ENCODE measurements at places on chromosomes 12 and 14.

DNA sequence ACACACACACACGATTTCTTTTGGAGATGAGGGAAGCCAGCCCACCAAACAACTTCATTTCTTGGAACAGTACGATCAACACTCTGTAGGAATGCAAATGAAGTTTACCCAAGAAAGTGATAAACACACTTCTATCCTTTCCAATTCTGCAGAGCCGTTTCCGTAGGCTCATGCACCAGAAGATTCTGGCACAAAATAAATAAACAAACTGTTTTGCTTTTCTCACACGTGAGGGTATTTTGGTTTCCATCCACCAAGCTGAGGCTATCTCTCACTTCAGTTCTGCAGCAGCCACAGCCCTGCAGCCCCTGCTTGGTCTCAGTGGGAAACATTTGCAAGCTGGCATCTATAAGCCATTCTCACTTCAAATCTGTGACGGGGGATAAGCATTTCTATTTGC, 15.3 kb upstream of the TSPAN11 start:
- no peak for DNase-seq
- no peaks in the 10 kb centered on the region for H3K36me3 ChIP-seq
- H3K4me1 ChIP-seq, result no peaks in the 10 kb centered on the region

DNA sequence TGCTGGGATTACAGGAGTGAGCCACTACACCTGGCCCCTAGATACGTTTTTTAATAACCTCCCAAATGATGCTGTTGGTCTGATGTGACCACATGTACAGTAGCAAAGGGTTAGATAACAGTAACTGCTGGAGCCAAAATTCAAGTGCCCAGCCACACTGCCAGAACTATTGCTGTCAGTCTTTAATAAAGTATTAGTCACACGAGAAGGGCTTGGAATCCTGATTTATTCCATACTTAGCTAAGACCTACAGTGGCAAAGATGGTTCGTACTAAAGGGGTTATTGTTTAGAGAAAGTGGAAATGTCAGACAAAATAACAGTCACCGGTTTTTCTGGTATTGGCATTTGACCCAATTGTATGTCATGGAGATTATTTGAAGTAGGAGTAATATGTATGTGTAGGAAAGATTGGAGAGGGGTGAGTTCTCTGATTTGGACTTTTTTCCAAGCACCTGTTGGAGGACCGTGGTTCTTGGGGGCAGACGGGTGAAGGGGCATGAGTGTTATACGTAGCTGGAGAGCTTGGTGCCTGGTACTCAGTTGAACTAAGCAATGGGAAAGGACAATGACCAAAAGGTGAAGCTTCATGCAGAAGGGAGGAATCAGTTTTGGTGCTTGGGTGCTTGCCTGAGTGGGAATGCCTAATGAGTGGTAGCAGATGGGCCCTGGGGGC, 9.7 kb downstream of the TUBA1C start:
- H3K36me3 ChIP-seq, result peaks cover 15% of the 10 kb centered on the region
- H3K4me1 ChIP-seq, result no peaks in the 10 kb centered on the region
- H3K27ac ChIP-seq, result no peak overlapping the region
- H3K4me3 ChIP-seq, result no peak overlapping the region
- DNase-seq, result no peak

DNA sequence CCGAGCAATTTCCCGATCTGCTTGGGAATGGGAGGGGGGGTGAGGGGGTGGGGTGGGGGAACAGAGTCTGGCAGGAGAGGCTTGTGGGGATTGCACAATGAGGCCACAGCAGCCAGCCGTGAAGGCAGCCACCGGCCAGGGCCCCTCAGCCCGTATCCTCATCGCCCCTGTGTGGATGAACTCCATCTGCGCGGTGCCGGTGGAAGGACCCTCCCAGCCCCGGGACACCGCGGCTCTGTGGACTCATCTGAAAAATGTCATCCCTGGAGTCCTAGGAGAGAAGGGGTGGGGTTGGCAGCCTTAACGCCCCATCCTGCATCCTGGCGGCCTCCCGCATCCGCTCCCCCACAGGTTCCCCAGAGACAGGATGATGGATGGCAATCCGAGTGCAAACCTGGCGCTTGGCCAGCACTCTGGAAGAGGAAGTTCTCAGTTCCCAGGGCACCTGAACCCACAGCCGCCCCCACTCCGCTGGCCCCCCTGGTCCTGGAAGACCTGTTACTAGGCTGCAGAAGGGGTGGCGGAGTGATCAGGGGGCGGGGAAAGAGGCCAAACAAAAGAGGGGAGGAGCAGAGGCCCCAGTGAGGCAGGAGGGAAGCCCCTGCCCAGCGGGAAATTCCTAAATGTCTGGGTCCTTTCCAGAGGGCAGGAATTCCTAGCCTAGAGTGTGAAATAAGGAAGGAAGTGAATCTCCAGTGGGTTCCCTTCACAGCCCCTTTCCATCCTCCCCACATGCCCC, 1.2 kb upstream of the TNFAIP2 start:
- H3K27me3 ChIP-seq, result peaks cover 8% of the 10 kb centered on the region
- peaks cover 4% of the 10 kb centered on the region for H3K4me1 ChIP-seq
- DNase-seq, result no peak
- H3K27ac ChIP-seq, result no peak overlapping the region
- peak overlapping the region; percentile 28 for H3K4me3 ChIP-seq
- H3K36me3 ChIP-seq, result no peaks in the 10 kb centered on the region

DNA sequence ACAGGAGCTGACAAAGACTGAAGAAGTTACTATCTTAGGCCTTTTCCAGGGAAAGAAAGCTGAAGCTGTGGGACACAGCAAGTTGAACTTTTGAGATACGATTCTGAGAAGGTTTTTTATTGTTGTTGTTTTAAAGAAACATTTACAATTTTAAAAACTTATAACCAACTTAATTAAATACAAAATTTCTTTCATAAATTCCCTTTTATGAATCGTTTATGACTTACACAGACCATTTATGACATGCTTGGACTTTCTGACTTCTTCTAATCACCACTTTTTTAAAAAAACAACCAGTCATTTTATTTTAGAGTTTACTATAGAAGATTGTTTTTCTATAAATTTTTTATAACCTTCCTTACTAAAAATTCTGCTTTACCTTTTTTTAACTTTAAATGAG, 68.7 kb downstream of the DHRS2 start:
- DNase-seq, result no peak
- H3K36me3 ChIP-seq, result no peaks in the 10 kb centered on the region
- H3K27me3 ChIP-seq, result peaks cover 5% of the 10 kb centered on the region

DNA sequence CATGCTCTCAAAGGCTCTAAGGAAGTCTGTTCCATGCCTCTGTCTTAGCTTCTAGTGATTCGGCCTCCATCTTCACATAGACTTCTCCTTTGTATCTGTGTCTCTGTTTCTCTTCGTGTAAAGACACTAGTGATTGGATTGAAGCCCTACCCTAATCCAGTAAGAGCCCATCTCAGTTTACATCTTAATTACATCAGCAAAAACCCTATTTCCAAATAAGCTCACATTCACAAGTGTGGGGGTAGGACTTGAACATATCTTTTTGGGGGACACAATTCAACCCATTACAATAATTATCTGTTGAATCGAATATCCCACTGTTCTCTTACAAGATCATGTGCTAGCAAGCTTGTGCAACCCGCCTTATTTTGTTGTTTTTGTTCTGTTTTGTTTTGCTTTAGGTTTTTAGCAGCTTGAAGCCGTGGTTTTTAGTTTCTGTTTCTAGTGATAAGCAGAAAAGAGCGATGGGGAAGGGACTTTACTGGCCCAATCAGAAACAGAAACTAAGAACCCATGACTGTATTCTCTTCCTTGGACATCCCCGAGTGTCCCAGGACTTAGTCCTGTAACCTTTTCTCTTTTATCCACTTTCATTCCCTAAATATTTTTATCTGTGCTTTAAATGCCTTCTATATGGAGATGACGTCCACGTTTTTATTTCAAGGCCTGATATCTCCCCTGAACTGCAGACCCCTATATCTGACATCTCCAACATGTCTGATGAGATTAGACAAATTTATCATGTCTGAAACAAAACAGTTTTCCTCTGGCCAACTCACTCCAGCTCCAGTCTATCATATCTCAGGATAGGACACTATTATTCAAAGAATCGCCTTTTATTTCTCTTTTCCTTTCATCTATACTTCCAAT, 353.0 kb downstream of the CCDC91 start:
- peak overlapping the region; percentile 4 for H3K27ac ChIP-seq
- H3K36me3 ChIP-seq, result peaks cover 11% of the 10 kb centered on the region
- H3K4me1 ChIP-seq, result peaks cover 4% of the 10 kb centered on the region
- H3K27me3 ChIP-seq, result no peaks in the 10 kb centered on the region

GRCh38 chr14:90572441-90573150, 175.8 kb downstream of the CALM1 start:
- DNase-seq, result no peak
- no peaks in the 10 kb centered on the region for H3K36me3 ChIP-seq
- H3K4me3 ChIP-seq, result no peak overlapping the region
- peaks cover 4% of the 10 kb centered on the region for H3K27me3 ChIP-seq
- no peaks in the 10 kb centered on the region for H3K4me1 ChIP-seq

- H3K36me3 ChIP-seq, result no peaks in the 10 kb centered on the region
- peaks cover 22% of the 10 kb centered on the region for H3K4me1 ChIP-seq
- no peak overlapping the region for H3K27ac ChIP-seq
These were observed 1.1 kb upstream of the GNB3 start for GRCh38 chr12:6839482-6840201.

GRCh38 chr14:99441918-99442317, 38.7 kb downstream of the SETD3 start:
- H3K27me3 ChIP-seq, result no peaks in the 10 kb centered on the region
- DNase-seq, result no peak
- peaks cover 44% of the 10 kb centered on the region for H3K36me3 ChIP-seq

GRCh38 chr14:34203251-34203722, 252.4 kb upstream of the EGLN3 start:
- no peak overlapping the region for H3K27ac ChIP-seq

DNA sequence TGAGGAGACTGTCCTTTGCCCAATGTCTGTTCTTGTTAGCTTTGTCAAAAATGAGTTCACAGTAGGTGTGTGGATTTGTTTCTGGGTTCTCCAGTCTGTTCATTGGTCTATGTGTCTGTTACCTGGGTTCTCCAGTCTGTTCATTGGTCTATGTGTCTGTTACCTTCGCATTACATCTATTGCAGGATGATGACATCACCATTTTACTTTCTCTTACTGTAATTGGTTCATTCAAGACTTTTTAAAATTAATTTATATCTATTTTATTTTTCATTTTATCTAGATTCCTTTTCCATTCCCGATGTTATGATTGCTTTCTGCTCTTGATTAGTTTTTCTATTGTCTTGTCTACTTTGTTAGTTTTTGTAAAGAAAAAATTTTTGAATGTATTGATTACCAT, 615.5 kb downstream of the SOX5 start:
- peaks cover 2% of the 10 kb centered on the region for H3K27me3 ChIP-seq
- H3K27ac ChIP-seq, result no peak overlapping the region
- no peaks in the 10 kb centered on the region for H3K36me3 ChIP-seq

- H3K4me3 ChIP-seq, result peak overlapping the region; percentile 44
- H3K36me3 ChIP-seq, result peaks cover 3% of the 10 kb centered on the region
- H3K27me3 ChIP-seq, result no peaks in the 10 kb centered on the region
- DNase-seq, result no peak
- no peak overlapping the region for H3K27ac ChIP-seq
These were observed 403.1 kb downstream of the TMEM121 start for GRCh38 chr14:105929327-105930081.

DNA sequence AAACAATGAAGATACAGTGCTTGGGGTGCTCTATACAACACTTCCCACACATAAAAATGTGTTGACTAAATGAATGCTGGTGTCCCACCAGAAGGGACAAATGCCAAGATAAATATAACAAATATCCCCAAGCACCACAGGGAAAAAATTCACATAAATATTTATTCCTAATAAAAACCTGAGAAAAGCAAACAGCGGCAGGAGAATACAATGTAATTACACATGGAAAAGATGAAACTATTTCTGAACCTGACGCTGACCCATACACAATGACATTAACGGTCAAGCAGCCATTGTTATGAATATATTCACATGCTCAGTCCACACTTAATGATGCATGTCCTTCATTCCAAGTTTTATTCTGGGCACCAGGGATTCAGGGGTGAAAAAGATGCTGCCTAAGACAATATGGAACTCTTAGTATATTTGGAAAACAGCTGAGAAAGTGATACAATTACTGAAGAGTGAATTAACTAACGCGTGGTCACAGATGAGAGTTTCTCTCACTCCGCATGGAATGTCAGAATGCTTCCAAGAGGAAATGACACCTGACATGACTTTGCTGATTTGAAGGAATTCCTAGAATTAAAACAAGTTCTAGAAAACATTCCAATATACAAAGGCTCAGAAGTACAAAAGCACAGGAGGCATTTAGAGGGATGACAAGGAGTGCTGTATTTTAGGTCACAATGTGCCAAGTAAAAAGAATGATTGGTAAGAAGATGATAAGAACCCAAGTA, 27.9 kb upstream of the PTPRR start:
- no peak overlapping the region for H3K27ac ChIP-seq
- H3K4me3 ChIP-seq, result no peak overlapping the region
- no peaks in the 10 kb centered on the region for H3K36me3 ChIP-seq

GRCh38 chr12:24707334-24707733, 241.6 kb downstream of the BCAT1 start:
- H3K4me1 ChIP-seq, result peaks cover 8% of the 10 kb centered on the region
- no peak overlapping the region for H3K27ac ChIP-seq
- no peak for DNase-seq
- H3K27me3 ChIP-seq, result no peaks in the 10 kb centered on the region

DNA sequence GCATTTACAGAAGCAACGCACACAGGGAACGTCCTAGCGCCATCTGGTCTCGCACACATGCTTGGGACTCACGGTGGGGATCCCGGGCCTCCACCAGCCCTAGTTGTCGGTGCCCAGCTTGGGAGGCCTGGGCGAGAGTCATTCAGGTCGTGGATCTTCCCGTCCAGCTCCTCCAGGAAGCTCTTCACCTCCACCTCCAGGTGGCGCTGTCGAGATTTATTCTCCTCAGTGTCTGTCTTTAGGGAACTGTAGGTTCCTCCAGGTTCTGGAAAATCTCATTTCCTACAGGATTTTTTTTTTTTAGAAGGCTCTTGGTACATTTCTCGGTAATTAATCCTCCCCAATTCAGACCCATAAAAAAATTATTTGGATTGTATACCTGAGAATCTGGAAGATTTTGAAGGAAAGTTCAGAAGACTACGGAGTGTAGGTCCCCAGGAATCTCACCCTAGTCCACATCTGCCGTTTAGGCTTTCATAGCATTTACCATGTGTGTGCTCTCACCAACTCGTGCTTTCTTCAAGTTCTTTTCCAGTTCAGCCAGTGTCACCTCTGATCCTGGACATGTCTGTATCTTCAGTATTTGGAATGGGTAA, 910.0 kb downstream of the TMEM121 start:
- H3K27me3 ChIP-seq, result peaks cover 14% of the 10 kb centered on the region
- H3K4me1 ChIP-seq, result no peaks in the 10 kb centered on the region
- no peaks in the 10 kb centered on the region for H3K36me3 ChIP-seq
- DNase-seq, result peak; percentile 54
- H3K27ac ChIP-seq, result no peak overlapping the region

- no peak overlapping the region for H3K27ac ChIP-seq
- no peaks in the 10 kb centered on the region for H3K4me1 ChIP-seq
- H3K4me3 ChIP-seq, result no peak overlapping the region
These were observed 11.5 kb downstream of the MUCL1 start for GRCh38 chr12:54865683-54866324.

All from memory B cell (primary cell).